ENCODE measurements at places on chromosomes 12 and 14.

- DNase-seq: no peak
These were observed 382.5 kb upstream of the TMTC1 start for GRCh38 chr12:30166006-30166795.

GRCh38 chr12:18222699-18223098, 38.6 kb upstream of the PIK3C2G start:
- DNase-seq: no peak

DNA sequence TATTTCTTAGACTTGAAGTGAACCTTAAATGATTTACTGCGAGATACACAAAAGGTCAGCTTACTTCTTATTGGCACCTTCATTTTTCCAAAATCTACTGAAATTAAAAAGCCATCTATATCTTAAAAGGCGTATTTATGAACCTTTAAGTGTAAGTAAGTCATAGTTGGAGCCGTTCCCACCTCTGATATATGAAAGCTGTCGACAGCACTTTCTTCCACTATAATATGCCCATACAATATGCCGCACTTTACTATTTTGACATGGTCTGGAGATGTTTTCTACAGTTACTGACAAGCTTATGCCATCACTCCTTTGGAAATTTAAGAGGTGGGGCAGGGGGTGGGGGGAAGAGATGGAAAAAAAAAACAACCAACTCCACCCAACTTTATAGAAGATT, 155.3 kb downstream of the PHETA1 start:
- no peak for DNase-seq

- no peak for DNase-seq
These were observed 84.0 kb upstream of the GPR68 start for GRCh38 chr14:91328313-91329050.

- DNase-seq: no peak
These were observed 14.7 kb upstream of the MSRB3 start for GRCh38 chr12:65263777-65264176.

DNA sequence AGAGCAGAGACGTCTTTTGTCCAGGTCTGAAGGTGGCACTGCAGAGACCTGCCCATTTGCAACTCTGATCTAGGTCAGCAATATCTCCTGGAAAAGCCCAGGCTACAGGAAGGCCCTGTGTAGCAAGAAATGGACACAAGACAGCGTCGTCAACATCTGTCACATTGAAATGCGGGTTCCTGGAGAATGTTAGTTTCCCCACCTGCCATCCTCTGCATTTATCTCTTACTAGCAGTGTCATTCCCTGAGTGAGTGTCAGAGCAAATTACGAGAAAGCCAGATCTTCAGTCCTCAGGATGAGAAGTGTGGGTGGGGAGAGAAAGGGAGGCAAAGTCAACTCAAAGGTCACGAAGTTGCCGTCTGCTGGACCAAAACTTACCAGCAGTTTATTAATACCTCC, 27.4 kb upstream of the FLVCR2 start:
- DNase-seq: no peak

DNA sequence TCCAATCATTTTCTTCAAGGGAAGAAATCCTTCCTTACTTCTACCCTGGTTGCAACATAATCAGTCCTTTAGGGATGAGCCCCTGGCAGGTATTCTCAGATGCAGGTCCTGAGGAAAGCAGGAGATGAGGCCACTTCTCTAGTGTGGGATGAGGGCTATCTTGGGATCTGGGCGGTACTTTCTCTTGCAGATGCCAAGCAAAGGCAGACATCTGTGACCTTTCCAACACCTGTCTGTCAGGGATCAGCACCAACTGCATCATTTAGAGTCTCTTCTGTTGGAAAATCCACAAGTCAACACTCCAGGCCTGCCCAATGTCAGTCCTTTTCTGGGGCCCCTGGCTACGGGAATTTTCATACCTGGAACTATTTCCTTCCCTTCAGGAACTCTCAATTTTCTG, 129.2 kb downstream of the SLC8A3 start:
- DNase-seq: no peak

GRCh38 chr12:62785941-62786559, 148.9 kb downstream of the PPM1H start:
- DNase-seq: no peak

DNA sequence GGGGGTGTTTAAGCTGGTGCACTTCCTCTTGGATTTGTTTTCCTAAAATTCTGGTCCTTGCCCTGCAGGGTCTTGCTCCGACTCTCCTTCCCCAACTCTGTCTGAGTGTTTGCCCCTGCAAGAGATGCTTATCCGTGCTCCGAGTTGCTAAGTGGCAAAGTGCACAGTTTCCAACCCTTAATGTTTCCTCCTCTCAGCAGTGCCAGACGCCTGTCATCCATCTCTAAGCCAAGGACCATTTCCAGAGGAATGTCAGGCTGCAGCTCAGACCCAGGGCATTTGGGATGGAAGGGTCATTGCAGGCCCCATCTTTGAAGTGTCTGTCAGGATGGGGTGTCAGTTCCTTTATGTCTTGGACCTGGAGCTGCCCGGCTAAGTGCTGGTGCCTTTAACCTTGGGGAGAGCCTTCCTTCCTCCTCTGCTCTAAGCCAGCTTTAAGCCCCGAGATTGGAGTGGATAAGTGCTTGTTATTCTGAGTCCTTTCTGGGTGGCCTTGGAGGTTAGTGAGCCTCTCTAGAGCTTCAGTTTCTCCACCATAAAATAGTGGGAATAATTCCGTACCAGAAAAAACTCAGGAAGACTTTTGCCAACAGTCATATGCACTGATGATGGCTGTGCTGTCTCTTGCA, 15.0 kb downstream of the WNT5B start:
- DNase-seq: no peak

GRCh38 chr14:35420036-35420811, 15.7 kb upstream of the NFKBIA start:
- DNase-seq: no peak

DNA sequence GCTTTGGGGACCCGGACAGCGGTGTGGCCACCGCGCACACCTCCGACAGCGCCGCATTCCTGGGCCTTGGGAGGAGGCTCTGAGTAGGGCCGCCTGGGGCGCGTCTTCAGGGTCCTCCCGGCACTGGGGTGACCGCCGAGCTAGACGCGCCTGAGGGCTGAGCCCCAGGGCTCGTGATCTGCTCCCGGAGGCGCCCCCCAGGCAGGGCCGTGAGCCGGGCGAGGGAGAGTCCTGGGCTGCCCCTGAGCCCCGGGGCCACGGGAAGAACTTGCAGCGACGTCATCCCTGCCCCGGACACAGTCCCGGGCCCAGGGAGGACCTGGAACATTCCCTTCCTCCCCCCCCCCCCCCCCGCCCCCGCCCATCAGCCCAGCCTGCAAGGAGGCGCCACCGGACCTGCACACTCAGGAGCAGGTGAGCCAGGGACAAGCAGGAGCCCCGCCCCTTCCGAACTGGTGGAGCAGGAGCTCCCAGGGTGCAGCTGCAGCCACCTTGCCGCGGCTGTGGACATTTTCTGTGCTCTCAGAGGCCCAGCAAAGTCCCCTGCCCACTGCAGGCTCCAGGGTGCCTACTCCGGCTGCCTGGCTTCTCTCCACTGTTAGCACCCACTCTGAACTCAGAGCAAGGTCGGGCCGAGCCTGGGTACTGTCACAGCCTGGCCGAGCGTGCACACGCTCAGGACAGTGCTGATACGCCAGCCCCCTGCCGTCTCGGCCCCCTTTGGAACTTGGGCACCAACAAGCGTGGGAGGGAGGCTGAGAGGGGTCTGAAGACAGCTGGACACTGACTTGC, 50.7 kb downstream of the A2M start:
- no peak for DNase-seq

Data from effector memory CD8-positive, alpha-beta T cell (primary cell).